ENCODE measurements at places on chromosomes 7 and 10. TPM values are rescaled to one million over a fixed set of nuclear protein-coding genes. Genes with fewer than 3 reads are reported as not detected.

The SUMF2 gene
- total RNA-seq, result 147 TPM

The CALML5 gene
- not detected for total RNA-seq

The SLC18A3 gene
- not detected for total RNA-seq

The CYP3A7 gene
- total RNA-seq, result 1.0 TPM

The SMKR1 gene
- 1.1 TPM for total RNA-seq

The SPDYE5 gene
- not detected for total RNA-seq

The TMEM60 gene
- total RNA-seq, result not detected

The GIMAP8 gene
- total RNA-seq, result 39.6 TPM

Data from upper lobe of left lung (tissue), 6 donors.